ENCODE measurements at places on chromosomes 3 and 15. TPM values are rescaled to one million over a fixed set of nuclear protein-coding genes. Genes with fewer than 3 reads are reported as not detected.

DNA sequence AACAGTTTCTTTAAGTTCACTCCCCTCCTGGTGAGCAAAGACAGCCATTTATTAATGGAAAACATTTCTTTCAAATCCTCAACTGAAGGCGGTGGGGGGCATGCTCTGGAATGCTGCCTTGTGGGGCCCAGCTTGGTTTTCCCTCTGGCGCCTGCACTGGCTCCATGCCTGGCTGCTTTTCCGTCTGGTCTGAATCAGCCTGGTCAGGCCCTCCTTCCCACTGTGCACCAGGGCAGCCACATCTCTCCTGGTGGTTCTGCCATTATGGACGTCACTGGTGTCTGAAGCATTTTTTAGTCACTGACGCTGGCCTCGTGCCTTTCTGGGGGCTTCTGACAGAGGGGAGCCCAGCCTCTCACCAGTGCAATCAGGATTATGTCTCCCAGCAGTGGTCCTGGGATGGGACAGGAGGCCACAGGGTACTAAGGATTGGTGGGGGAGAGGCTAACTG, 57.6 kb upstream of the APEH start:
- DNase-seq, result no peak

DNA sequence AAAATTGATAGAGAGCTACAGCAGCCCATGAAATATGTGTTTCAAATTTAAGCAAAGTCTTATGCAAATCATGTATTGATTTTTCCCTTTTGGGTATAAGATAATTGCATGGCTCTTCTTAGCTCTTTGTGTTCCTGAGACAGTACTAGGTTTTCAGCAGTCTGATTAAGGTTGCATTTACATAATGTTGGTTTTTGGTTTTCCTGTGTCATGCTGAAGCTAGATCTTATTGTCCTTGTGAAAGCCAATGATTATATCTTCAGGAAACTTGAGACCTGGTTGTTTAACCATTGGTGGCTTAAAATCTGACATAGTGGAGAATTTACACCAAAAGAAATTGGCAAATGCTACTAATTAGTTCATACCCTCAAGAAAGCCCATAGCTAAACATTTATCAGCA, 392.6 kb downstream of the ZPLD1 start:
- no peak for DNase-seq

- peak; percentile 2 for DNase-seq
Measured at GRCh38 chr3:167318306-167318705, 61.8 kb downstream of the ZBBX start.

The SH3GL3 gene
- 3.3 TPM for total RNA-seq

The GOLGA8O gene
- total RNA-seq, result 0.33 TPM
